ENCODE measurements at places on chromosomes 7 and 10.

- no peak for DNase-seq
Observed at GRCh38 chr10:86245015-86245394, 121.6 kb downstream of the GRID1 start.

GRCh38 chr7:156473476-156474240, 166.9 kb upstream of the RNF32 start:
- DNase-seq = peak; percentile 41

DNA sequence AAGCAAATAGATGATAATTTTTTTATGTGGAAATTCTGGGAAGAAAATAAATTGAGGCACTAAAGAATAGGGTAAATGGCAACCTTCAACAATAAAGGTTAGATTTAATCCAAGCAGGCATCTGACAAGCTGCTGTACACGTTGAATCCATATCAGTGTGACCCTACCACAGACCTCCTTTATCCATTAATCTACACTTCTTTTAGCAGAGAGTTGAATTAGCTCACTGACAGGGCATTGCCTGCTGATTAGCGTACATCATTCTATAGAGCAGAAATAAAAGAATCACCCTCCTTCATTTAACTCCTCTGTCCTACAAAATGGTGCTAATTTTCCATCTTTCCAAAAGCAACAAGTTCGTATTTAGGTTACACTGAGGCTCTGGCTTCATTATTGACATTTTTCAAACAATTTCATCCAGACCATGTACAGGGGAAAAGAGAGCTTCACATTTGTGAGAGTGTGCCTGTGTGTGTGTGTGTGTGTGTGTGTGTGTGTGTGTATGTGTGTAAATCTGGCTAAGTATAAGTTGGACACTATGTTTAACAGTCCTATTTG, 356.0 kb downstream of the TFEC start:
- no peak for DNase-seq

- DNase-seq = no peak
Observed at GRCh38 chr7:148044173-148044572, 546.4 kb upstream of the C7orf33 start.

DNA sequence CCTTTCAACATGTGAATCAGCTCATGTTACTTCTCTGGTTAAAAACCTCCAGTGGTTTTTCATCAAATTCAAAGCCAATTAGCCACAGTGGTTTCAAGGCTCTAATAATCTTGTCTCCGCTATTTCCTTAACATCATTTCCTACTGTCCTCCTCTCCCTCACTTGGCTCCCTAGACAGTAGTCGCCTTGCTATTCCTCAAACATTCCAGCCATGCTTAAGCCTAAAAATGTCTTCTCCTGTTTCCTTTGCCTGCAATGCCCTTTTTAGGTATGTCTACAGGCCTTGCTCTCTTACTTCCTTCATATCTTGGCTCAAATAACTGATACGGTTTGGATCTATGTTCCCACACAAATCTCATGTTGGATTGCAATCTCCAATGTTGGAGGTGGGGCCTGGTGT, 779.4 kb upstream of the LRRN3 start:
- no peak for DNase-seq
